ENCODE measurements at places on chromosomes 3 and 15.

GRCh38 chr15:96067677-96068076, 262.8 kb upstream of the NR2F2 start:
- DNase-seq = no peak

DNA sequence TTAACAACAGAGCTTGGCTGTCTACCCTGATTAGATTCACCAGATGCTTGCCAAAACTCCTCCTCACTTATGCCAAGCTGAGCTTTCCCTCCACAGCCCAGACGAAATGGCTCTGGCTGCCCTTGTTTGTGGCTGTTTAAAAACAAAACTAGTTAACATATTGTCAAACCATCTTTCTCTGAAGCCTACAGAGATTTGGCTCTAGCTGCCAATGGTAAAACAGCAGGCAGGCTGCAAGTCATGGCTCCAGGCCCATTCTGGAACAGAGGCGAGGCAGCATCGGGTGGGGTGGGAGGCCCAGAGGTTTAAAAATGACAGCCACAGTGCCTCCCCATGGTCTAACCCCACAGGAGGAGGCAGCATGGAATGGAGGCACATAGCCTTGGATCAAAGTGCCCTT, 75.9 kb downstream of the SCN5A start:
- no peak for DNase-seq

- no peak for DNase-seq
Observed at GRCh38 chr3:70863049-70863448, 550.6 kb upstream of the MDFIC2 start.

- no peak for DNase-seq
Observed at GRCh38 chr3:14031271-14031670, 93.4 kb downstream of the CHCHD4 start.

DNA sequence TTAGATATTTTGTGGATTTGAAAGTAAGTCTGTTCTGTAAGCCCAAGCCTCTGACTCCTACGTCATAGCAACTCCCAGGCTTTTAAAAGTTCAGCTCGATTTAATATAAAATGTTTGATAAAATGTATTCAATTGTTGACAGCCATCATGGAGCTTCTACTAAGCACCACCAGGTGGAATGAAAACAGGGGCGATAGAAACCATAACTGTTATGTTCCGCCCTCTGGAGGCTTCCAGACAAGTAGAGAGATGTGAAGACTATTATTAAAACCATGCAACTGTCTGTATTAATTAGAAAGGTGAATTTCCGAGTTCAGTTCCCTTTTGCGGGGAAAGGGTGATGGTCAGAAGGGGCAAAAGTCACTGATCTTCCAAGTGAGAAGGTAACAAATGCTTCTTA, 292.2 kb downstream of the NR2F2 start:
- no peak for DNase-seq

DNA sequence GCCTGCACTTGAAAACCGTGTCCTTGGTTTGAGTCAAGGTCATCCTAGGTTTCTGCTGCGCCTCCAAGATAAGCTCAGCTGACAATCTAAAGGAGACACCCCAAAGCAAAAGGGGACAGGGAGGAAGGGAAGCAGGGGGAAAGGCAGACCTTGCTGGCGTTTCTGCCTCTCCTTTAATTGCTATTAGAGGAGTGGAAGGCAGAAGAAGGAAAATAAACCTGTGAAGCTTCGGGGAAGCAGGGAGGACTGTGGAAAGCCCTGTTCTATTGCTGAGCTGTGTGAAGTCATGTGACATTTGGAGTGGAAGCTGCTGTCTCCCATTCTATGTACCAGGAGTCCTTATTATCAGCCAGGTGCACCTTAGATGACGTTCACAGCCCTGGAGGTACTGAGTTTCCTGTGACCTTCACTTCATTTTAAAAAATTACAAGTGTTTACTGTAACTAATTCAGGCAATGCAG, 21.5 kb upstream of the CHD2 start:
- DNase-seq = peak; percentile 7

GRCh38 chr15:39075311-39075710, 505.6 kb upstream of the THBS1 start:
- no peak for DNase-seq

DNA sequence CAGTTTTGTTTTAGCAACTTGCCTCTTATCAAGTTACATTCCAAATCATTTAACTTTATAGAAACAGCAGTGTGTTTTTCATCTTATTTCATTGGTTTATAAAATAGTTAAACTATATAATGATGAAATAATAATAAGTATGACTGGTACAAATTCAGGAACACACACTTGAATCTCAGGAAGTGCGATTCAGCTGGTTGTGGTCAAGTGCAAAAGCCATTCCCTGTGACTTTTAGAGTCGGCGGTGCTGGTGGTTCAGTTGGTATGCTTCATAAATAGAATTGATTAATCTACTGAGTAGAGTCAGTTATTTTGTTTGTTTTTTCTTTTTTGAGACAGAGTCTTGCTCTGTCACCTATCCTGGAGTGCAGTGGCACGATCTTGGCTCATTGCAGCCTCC, 22.7 kb downstream of the SACM1L start:
- no peak for DNase-seq

DNA sequence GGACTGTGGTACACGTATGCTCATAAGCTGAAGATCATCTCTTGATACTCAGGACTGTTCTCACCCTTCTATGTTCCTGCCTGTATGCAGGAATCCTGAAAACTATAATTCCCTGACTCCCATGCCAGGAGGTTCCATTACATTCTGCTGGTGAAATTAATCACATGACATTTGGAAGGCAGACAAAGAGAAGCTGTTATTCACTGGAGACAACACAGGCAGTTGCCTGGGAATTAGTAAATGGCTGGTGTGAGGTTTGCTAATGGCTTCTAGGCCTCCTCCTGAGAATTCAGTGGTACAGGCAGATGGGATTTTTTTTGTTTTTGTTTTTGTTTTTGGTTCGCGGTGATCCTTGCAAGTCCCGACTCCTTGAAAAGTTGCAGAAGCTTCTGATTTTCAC, 91.4 kb downstream of the CTNNB1 start:
- DNase-seq = peak; percentile 66

DNA sequence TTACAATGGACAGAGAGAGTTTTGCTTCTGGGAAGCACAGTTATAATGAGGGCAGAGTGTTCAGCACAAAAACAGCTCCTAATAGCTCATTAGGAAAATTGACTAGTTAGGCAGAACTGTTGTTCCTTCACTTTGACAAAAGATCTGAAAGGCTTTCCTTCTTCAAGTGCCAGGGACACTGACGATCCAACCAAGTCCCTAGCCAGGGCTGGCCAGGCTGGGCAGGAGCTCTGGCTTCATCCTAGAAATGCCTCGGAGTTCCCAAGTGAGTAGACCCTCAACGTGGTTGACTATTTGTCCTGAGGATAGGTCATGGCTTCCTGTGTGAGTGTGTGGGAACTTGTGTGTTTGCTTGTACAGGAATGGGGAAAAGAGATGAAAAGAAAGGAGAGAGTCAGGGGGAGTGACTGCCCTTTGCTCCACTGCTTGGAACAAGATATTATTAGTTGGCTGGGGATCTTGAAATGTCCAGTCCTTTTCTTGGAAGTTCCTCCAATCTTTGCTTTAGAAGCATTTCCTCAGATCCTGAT, 617.9 kb downstream of the NTRK3 start:
- DNase-seq = no peak

DNA sequence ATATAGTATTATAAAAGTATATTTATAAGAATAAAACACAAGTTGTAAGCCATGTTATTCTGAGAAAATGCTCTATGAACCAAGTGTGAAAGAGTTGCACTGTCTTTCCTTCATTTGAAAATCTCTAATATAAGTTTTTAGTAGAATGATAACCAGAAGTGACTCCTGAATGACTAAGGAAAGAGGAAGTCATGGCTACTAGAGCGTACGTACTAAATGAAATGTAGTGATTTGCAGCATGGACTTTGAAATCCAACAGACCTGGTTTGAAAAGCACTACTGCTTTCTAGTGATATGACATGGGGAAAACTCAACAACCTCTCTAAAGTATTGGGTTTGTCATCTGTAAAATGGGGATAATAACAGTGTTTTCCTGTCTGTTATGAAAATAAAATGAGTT, 10.3 kb upstream of the DNAJC13 start:
- DNase-seq = no peak

DNA sequence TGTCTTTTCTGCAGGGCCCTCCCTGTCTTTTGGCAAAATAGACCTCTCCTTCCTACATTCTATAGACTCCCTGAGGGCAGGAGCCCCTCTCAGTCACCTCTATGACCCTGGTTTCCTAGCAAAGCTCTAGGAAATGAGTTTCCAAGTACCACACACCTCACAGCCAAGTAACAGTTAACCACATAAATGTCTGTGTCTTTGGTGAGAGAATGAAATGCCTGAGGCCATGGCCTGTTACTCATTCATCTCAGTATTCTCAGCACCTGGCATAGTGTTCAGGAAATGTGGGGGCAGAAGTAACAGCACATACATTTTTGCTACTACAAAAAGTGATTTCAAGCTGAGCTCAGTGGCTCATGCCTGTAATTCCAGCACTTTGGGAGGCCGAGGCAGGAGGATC, 21.0 kb downstream of the RFT1 start:
- DNase-seq = no peak

DNA sequence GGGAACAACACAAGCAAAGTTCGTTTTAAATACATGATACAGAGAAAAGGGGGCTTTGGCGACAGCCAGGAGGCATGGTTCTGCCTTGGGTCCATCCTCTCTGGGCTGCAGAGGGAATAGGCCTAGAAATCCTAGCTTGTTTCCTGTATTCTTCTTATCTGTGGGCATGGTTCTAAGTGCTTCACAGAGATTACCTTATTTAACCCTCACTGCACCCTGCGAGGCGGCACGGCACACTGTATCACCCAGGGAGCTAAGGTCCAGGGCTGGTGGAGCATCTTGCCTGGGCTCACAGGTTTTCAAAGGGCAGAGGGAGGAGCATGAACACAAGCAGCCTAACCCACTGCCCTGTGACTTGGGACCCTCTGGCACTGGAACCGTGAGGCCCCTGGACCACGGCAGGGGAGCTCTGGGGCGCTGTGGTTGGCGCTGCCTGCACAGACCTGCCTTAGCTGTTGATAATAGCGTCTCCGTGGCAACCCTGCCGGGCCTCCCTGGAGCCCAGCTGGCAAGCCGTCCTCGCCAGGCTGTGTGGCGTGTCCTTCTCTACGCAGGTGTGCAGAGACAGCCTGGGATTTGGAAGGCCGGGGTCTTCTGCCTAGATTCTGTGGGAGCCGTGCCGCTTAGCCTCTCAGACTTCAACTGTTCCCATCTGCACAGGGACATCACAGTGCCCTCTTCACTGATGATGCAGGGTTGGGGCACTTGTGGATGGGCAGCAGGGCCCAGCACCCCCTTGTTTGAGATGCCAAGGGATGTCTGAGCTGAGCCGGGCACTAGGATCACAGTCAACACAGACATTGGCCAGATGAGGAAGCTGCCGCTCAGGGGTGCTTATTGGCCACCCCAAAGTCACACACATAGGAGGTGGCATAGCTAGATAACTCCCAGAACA, 154.6 kb upstream of the TLE3 start:
- DNase-seq = peak; percentile 84

DNA sequence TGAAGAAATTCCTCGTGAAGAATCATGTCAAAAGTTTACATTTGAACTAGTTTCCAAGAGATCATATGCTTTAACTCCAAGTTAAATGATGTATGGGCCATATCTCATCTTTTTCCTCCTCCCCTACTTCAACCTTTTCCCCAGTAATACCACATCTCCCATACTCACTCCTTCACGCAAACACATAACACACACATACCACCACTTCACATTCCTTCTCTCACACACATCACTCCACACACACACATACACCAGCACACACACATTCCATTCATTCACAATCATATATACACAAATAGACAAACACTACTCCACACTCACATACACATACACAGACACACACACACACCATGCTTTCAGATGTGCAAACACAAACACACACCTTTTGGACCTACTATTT, 769.0 kb upstream of the NR2F2 start:
- DNase-seq = no peak

GRCh38 chr3:7813365-7813764, 688.3 kb upstream of the LMCD1 start:
- peak; percentile 91 for DNase-seq

GRCh38 chr3:118781232-118781631, 253.4 kb downstream of the IGSF11 start:
- DNase-seq = no peak

DNA sequence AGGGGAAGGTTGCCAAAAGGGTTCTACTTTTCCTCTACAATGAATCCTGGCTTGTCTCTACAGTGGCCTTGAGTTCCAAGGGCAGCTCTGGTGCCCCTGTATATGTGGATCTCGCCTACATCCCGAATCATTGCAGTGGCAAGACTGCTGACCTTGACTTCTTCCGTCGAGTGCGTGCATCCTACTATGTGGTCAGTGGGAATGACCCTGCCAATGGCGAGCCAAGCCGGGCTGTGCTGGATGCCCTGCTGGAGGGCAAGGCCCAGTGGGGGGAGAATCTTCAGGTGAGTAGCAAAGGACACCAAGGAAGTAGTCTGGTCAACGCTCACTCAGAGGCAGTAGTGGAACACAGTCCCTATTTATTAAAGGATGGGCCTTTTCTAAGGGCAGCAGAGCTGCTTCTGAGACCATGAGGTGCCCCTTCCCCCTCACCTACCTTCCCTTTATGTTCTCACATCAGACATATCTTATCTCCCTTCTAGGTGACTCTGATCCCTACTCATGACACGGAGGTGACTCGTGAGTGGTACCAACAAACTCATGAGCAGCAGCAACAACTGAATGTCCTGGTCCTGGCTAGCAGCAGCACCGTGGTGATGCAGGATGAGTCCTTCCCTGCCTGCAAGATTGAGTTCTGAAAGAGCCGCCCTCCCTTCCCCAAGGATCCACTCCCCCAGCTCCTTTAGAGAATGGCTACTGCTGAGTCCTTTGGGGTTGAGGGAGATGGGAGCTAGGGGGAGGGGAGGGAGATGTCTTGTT, 12.4 kb downstream of the MAP1A start:
- DNase-seq = no peak

- no peak for DNase-seq
Observed at GRCh38 chr15:68639926-68640600, 61.3 kb downstream of the CORO2B start.

DNA sequence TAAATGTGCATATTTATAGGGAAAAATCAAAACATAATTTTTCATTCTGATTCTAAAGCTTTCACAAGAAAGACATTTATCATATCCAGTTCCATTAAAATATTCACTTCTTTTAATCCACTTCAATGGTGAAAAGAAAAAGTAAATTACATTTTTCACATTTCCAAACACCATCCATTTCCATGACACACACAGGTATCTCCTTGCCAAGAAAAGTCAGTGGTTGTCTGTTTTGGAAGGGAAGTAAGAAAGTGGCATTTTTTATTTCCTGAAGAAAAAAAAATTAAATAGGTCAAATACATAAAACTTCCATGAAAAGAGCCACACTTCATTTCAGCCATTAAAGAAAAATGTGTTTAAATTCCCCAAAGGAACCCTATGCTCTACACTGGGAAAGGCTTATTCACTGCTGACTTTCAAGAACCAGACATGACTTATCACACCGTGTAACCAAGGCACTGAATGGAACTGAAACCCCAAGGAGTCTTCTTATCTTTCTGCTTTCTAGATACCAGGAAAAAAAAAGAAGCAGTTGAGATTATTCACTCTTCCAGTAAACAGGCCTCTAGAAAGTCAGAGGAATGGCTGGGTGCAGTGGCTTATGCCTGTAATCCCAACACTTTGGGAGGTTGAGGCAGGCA, 44.5 kb downstream of the OSBPL10 start:
- no peak for DNase-seq

All from NCI-H69 (cell line).